ENCODE measurements at places on chromosomes 7 and 10.

DNA sequence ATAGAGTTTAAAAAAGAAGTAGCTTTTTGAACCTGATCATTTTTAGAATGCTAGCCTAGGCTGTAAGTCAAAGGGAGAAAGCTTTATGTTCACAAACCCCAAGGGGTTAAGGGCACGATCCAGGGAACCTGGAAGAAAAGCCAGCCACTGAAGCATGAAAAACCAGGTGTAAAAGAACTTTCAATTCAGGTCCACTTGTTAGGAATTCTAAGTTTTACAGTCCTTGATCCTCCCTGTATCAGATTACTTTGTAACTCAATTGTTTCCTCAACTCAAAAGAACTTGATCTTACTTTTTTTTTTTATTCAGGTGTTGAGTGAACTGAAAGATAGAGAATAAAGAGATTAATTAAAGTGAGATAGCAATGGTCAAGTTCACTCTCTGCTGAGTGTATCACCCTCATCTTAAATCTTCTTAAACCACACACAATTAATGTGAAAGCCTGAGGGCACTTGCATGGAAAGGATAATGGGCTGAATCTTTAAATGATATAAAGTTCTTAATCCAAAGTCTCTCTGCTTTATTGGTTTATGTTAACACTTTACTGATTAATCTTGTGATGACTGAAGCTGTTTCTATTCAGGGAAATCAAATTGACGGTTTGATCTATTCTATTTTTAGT, 672.2 kb upstream of the LRRN3 start:
- DNase-seq, result no peak

DNA sequence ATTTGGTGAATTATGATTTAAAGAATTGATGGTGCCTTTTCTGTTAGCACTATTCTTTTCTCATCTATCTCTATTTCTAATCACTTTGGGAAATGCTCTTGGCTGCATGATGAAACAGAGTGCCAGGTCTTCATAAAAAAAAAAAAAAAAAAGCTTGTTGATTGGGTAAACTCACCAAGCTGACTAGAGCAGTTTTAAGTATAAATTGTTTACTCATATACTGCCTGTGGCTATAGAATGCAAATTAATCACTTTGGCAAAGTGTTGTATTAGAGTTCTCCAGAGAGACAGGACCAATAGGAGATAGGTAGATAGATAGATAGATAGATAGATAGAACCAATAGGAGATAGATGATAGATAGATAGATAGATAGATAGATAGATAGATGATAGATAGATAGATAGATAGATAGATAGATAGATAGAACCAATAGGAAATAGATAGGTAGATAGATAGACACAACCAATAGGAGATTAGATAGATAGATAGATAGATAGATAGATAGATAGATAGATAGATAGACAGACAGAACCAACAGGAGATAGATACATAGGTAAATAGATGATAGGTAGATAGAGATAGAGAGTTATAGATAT, 20.1 kb upstream of the TBXAS1 start:
- no peak for DNase-seq

DNA sequence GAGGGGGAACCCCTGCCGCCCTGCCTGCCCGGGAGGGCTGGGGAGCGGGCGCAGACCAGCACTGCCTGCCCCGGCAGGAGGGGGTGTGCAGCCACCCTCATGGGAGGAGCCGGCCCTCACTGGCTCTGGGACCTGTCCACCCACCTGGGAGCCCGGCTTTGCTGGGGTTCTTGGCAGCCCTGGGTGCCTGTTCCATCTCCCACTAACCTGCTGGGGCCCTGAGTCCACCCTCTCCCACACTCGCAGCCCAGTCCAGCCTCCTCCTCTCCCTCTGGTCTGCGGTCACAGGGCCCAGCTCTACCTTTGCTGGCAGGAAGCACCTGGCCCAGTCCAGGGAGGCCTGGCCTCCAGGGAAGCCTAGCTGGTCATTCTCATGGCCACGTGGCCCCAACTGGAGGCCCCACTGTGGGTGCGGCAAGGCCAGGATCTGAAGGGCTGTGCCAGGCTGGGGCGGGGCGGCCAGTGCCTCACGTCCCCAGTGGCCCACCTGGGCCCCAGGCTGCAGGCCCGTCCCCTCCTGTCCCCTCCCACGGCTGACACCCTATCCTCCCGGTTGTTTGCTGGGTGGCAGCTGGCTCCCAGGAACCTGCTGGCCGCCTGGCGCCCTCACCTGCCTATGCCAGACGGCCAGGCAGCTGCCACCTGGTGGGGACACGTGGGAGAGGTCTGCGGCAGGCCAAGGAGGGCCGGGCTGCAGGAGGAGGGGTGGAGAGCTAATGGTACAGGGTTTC, at the start of gene TMEM184A:
TMEM184A (minus strand) TSS at position 393 of the 731 bp plus-strand sequence. CDS start 721 bp downstream, outside the sequence.
- no peak for DNase-seq

DNA sequence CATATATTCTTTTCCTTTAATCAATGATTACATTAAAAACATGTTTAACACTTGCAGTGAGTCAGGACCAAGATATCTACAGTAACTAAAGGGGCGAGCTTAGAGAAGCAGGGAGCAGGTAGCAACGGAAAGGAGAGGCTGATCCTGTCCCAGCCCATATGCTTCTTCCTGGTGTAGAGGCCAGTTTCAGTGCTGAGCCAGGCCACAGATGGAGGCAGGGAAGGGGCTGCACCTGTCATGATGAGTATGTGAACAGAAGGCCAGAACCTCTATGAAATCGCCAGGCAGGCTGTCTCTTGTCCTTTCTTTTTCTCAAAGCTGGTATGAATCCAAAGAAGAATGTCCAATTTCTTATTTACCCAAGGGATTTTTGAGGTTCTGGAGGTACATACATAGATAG, 16.3 kb downstream of the REEP3 start:
- no peak for DNase-seq

GRCh38 chr7:89975577-89975976, 178.7 kb upstream of the STEAP1 start:
- no peak for DNase-seq
